ENCODE measurements at places on chromosomes 16 and 17.

- DNase-seq = no peak
Measured at GRCh38 chr17:59369031-59369975, 37.8 kb downstream of the YPEL2 start.

DNA sequence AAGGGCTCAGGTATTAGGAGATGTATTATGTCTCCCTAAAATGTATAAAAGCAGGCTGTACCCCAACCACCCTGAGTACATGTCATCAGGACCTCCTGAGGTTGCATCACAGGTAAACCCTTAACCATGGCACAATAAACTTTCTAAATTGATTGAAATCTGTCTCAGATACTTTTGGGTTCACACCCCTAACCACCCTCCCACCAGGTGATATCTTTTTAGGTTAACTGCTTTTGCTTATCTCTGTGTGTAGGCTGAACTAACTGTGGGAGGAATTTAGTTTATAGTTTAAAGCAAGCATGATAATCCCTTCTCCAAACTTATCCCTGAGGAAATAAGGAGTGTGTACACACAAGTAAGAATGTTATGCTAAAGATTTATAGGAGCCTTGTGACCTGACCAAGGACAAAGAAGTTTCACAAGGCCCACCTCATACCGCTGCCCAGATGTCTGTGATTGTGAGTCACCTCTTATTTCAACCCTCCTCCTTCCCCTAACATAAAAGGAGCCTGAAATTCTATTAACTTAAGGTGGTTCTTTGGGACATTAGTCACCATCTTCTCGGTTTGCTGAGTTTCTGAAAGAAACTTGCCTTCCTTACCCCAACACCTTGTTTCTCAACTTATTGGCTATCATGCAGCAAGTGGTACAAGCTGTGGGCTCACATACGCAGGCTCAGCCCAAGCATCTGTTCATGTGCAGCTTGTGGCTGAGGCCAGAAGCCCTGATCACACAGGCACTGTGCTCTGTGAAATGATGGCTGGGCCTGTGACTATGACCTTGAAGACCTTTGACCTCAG lies 11.3 kb downstream of the PRSS22 start:
- peak; percentile 60 for DNase-seq

DNA sequence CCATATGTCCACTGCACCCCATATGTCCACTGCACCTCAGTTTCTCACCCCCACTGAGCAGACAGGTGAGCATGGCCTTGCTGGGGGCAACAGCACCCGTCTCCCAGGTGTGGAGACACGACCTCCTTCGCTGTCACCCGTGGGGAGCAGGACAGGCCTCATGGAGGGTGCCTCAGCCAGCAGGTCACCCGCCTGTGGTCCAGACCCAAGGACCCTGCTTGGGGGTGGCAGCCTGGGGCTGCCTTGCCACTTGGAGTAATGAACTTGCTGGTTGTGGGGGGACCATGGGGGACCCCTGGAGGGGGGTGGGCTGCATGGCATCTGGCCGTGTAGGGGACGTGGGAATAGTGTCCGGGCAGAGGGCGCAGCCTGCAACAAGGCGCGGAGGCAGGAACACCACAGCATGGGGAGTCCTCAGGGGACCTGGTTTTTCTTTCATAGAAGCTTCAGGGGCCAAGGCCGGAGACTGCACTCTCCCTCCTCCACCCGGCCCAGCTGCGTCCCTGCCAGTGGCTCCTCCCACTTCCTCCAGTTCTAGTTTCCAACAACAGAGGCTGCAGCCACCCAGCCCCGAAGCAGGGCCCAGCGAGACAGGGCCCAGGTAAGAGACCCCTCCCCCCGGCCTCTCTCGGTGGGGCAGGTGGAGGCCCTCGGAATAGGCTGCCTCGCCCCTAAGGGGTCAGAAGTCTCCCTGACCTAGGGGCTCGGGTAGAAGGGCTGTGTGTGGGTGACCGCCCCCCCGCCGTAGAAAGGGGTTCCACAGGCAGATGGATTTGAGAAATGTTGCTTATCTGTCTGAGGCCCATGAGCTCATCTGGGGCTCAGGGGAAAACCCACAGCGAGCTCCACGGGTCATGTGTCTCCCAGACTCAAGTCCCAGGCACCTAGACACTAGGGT lies at the start of gene NHLRC4:
NHLRC4 (plus strand) TSS at position 531 of the 898 bp plus-strand sequence. CDS start 1,043 bp downstream, outside the sequence.
- no peak for DNase-seq

GRCh38 chr17:73895157-73895556 lies 250.9 kb upstream of the SDK2 start:
- no peak for DNase-seq

DNA sequence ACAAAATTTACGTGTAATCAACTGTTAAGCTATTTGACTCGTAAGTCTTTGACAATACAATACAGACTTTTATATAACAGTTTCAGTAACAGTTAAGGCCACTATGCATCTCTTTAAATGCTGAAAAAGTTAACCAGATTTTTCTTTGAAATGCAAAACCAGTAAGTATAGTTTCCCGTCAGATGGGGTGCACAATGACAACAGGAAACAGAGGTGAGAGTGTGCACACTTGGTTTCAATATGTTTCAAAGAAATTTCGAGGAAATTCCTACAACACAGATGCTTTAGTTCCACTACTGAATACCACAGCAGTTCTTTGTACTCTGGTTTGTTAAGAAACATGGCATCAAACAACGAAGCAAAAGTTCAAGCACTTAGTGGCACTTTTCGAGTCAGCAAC lies 48.4 kb downstream of the RNF157 start:
- no peak for DNase-seq

DNA sequence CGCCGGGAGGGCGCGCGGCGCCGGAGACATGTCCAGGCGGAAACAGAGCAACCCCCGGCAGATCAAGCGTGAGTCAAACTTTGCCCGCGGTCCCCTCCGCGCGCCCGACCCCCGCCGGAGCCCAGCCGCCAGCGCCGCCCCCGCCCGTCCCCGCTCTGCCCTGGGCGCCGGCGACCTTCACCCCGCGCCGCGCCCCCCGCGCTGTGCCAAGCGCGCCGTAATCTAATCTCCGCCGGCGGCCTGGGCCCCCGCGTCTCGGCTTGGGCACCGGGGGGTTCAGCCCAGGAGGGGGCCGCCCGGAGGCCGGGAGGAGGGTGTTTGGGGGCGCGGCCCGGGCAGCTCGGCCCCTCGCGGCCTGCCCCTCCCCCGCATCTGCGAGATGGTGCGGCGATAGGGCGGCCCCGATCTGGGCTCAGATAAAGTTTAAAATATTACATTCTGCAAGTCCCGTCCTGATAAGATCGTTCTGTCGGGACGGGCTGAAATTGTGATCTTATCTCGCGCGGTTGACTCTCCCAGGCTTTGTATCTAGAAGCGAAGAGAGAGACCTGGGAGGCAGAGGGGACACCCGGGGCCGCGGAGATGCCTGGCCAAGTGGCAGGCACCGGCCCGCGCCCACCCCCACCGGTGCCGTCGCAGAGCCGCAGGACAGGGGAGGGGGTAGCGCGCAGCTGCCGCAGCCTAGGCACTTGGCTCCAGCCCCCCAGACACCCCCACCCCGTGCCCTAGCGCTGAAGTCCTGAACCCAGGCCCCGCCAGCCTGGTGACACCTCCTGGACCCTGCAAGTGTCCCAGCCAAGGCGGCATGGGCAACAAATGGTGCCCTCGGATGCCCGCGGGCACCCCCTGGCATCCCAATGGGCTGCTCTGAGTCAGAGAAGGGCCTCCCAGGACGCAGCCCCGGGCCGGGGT lies 787 bp downstream of the ZFPM1 start:
- no peak for DNase-seq

GRCh38 chr17:72151565-72152386 lies 31.0 kb downstream of the SOX9 start:
- DNase-seq = peak; percentile 62

GRCh38 chr17:81428948-81429774 lies 33.9 kb downstream of the BAHCC1 start:
- DNase-seq = peak; percentile 88

DNA sequence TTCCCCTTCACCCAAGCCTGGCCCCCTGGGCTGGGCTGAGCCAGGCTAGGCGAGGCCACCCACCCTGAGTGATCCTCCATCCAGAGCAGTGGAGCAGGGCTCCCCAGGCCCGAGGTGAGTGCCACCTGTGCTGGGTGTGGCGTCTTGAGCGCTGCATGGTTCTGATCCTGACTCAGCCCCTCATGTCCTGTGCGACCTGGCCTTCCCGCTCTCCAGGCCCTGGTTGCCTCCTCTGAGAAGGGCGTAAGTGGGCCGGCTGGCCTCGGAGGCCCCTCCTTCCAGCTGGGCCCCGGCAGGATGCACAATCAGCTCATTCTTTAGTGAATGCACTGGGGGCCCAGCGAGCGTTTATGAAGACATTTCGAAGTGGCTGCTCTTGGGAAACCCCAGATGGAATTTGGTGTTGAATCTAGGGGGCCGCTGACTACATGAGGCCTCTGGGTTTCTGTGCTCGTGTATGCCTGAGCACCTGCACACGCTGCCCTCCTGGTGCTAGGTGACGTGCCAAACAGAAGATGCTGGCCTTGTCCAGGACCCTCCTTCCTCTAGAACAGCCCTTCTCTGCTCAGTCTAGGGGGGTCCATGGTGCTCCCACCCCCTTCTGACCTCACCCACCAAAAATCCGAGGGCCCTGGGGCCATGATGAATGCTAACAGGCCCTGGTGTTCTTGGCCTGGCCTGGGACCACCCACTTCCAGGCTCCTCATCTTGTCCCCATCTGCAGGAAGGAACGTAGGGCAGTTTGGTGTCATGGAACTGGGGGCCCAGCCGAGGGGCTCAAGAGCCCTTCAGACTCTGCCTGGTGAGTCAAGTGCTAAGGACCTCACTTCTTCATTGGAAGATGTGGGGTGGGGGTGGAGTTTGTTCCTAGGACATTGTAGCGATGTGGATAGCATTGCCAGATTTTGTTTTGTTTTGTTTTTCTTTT lies 3.6 kb upstream of the TMEM92 start:
- no peak for DNase-seq

GRCh38 chr16:72043058-72043457 lies 11.2 kb upstream of the HP start:
- no peak for DNase-seq

Measured in Calu3 (cell line).